ENCODE measurements at places on chromosomes 13 and 19.
A peak's percentile ranks its signal among the peaks of the same experiment; 100 is the strongest.

DNA sequence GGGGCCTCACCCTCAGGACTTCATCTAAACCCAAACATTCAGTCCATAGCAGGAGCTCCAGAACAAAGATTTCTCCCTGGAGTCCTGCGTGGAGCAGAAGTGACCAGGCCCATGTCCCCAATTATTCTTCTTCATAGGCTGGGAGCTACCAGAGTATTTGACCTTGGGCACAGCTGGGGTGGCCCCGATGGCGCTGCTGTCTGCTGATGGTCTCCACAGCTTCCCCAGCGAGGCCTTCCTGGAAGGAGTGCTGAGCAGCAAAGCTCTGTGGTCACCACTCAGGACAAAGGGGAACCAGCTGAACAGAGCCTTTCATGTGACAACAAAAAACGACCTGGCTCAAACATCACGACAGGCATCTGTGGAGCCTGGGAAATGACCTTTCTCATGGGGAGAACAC lies 62.7 kb upstream of the ARGLU1 start:
- DNase-seq, result no peak

- DNase-seq, result peak; percentile 33
Measured at GRCh38 chr19:16386619-16387240, 62.1 kb downstream of the KLF2 start.

DNA sequence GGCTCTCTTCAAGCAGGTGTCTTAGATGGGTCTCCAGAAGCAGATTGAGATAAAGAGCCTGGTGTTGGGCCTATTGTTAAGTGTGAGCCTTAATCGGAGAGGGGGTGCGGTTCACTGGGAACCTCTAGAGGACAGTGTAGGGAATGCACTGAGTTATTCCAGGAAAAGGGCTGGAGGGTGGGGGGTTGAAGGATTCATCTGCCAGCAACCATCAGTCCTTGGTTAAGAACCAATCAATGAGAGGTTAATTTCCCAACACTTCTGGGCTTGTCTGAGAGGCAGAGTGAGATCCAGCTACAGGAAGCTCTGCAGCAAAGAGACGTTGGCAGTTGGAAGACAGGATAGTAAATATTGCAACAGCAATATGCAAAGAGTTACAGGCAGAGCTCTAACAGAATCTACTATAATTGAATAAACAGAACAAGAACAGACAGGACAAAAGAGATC lies 28.7 kb downstream of the CYP4F2 start:
- DNase-seq, result no peak

DNA sequence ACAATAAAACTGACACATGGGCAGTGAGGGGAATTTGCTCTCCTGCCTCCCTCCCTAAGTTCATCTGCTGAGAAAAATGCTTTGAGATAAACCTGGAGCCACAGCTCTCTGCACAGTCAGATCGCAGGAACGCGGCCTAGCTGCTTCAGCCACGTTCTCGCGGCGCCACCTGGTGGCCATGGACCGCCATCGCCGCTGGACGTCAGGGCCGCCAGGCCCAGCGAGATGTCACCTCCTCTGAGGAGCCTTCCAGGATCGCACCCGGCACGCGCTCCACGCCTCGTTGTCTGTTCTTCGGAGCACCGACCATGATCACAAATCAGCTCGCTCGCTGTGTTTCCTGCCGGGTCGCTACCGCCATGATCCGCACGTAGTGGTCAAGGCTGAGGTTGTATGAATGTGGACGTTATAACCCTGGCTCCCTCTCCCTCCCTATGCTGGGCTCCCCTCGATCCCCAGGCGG lies 20.6 kb upstream of the USP29 start:
- DNase-seq, result peak; percentile 30

- DNase-seq, result no peak
Measured at GRCh38 chr19:50836543-50837195, 3.3 kb upstream of the KLK15 start.

- no peak for DNase-seq
Measured at GRCh38 chr19:41445575-41445974, 2.6 kb downstream of the ERICH4 start.

GRCh38 chr13:111941845-111942447 lies 125.0 kb upstream of the SOX1 start:
- no peak for DNase-seq

GRCh38 chr19:44847144-44848035 lies 1.3 kb downstream of the NECTIN2 start:
- no peak for DNase-seq

- no peak for DNase-seq
Measured at GRCh38 chr13:77377016-77377415, 50.1 kb upstream of the MYCBP2 start.

DNA sequence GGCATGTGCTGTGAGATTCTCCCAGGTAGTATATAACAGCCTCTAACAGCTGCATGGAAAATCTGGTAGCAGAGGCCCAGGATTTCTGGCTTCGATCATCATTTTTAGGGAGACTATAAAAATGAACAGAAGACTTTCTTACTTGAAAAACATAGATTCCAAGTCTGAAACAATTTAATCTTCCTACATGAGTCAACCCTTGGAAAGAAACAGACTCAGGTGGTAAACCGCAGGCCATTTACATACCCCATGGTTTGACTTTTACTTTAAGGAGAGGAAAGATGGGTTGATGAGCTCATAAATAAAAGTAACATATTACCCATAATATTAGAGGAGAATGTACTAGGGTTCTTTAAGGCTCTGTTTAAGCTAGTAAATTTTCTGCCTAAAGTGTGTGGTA lies 121.6 kb downstream of the CYSLTR2 start:
- no peak for DNase-seq

DNA sequence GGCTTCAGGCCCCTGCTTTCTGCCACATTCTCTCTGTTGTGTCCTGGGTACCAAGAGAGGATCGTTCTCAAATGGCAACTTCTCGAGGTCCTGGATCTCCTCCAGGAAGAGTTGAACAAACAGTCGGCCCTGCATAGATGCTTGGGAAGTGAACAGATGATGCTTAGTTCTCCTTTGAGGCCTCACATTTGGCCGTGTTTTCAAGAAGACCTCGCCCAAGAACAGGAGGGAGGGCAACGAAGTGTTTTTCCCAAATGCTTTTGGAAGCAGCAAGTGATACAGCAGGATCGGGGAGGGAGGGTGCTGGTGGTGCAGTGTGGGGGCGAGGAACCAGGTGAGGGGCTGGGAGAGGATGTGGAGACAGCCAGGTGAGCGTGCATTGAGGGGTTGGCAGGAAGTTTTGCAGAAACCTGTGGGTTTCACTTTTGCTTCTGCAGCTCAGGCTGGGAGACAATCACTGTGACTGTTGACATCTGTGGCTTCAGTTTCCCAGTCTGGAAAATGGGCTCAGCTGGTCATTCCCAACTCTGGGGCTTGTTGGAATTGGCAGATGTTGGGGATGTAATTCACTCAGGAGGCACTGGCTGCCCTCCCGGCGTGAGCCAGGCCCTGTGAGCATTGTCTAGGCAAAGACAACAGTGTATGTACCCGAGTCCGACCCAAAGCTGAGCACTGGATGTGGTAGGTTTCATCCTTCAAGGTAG lies 21.6 kb downstream of the MAST3 start:
- DNase-seq, result peak; percentile 51

GRCh38 chr19:49506575-49507105 lies 5.8 kb upstream of the FCGRT start:
- DNase-seq, result peak; percentile 65

GRCh38 chr13:76792731-76793347 lies 93.4 kb downstream of the KCTD12 start:
- DNase-seq, result no peak

- DNase-seq, result peak; percentile 16
Measured at GRCh38 chr19:35332817-35333216, 3.8 kb downstream of the CD22 start.

GRCh38 chr19:16561382-16561781 lies 10.8 kb downstream of the SLC35E1 start:
- no peak for DNase-seq

Measured in stimulated activated naive CD4-positive, alpha-beta T cell treated with Interleukin-2 at 50 U/mL for 16 hours (primary cell).